Panc1 (cell line): ENCODE measurements at places on chromosomes 13 and 19.

GRCh38 chr13:70391678-70392077, 283.4 kb upstream of the KLHL1 start:
- DNase-seq = no peak

GRCh38 chr13:27450921-27451471, 632 bp upstream of the MTIF3 start:
- no peak for DNase-seq

DNA sequence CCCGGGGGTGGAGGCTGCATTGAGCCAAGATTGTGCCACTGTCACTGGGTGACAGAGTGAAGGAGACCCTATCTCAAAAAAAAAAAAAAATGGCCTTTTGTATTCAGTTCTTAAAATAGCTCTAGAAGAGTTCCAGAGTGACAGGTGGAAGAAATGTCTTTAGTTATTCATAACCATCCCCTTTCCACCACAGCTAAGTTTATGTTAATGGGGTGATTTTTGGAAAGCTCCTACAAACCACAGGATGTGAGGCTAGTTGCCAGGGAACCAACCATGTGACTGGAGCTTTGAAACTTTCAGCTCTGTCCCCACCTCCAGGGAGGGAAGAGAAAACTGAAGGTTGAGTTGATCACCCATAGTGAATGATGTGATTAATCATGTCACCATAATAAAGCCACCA, 6.9 kb downstream of the ZNF490 start:
- no peak for DNase-seq

DNA sequence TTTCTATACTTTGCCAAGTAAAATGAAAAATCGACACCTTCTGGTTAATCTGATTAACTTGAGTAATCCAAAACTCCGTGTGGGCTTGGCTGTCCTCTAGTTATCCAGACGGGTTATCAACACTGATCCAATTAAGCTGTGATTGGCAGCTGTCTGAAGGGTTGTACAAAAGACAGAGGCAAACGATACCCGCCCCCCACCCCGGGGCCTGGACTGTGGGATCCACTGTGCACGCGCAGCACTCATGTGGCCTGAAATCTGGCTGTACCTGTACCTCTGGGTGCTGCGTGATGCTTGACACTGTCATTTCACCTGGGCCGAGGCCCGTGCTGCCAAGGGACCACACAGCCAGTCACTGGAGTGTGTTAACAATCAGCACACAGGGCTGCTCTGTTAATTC, 53.5 kb downstream of the COL4A2 start:
- no peak for DNase-seq

DNA sequence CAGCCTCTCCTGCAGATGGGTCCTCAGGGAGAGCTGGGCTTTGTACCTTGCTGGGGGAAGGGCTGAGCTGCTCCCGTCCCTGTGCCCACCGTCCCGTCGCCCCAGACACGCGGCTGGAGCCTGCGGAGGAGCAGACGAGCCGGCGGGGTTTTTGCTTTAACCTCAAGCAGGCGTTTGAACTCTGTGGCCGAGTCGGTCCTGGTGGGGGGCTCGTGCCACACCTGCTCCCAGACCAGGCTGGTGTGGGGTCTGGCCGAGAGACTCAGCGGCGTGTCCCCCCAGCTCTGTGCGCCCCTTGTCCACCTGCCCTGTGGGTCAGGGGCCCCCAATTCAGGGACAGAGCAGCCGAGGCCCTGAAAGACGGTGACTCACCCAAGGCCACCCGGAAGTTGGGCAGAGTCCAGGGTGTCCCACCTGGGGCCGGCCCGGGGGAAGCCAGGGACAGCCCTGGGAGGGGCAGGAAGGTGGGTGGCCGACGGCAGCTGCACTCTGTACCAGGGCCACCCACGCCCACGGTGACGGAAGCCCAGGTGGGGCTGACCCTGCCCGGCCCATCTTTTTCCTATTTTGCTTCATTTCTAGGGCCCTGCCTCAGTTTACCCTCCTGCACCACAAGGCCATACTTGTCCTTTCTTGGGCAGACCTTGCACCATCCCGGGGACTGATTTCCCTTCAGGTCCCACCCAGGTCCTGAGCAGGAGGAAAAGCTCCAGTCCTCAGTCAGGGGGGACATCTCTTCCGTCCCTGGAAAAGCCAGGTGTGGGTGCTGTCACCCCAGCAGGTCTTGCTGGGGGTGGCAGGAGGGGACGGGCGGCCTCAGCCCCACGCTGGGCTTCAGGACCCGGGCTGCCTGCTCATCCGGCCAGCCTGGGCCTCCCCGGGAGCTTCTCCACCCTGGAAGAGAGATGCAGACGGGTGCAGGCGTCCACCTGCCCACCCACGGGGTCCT, 5.3 kb downstream of the EFNA2 start:
- DNase-seq = no peak

DNA sequence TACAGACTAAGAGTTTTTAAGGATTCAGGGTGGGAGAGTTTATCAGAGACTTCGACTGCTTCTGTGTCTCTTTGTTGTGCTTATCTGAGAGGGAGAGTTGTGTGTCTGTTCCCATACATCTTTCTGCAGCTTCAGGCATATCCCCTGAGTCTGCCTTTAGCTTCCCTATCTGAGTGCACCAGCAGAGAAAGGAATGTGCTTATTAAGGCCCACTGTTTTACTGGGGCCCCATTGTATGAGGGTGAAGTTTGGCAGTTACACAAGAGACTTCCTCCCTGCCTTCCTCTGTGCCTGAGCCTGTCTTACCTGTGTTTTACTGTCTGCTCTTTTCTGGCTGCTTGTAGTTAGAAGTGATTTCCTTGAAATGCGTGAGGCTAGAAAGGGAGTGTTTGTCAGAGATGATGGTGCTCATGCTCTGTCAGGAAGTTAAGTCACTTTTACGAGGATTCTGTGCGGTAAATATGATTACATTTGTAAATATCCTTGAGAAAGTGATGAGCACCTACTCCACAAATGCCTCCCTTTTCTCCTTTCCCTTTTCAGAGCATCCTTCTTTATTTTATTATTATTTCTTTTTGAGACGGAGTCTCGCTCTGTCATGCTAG, 1228.9 kb upstream of the MIR17HG start:
- no peak for DNase-seq

GRCh38 chr19:28153123-28153522, 1059.8 kb downstream of the UQCRFS1 start:
- no peak for DNase-seq
